ENCODE measurements at places on chromosomes 1 and 21. TPM values are rescaled to one million over a fixed set of nuclear protein-coding genes. Genes with fewer than 3 reads are reported as not detected.

CD247 gene
- 0.53 TPM for total RNA-seq

NFIA gene
- 32.1 TPM for total RNA-seq

NTNG1 gene
- 0.13 TPM for total RNA-seq

LAMB3 gene
- 3.3 TPM for total RNA-seq

SMPDL3B gene
- total RNA-seq = 0.27 TPM

APP gene
- 1,148 TPM for total RNA-seq

OR2T5 gene
- total RNA-seq = not detected

TMEM82 gene
- total RNA-seq = not detected

OR10J1 gene
- total RNA-seq = not detected

NUF2 gene
- 56.4 TPM for total RNA-seq

NBPF10 gene
- 0.86 TPM for total RNA-seq

TRIM46 gene
- 7.2 TPM for total RNA-seq

DMRTA2 gene
- total RNA-seq = not detected

IL20 gene
- not detected for total RNA-seq

SLFNL1 gene
- total RNA-seq = 0.27 TPM

FBXO2 gene
- total RNA-seq = 0.50 TPM

ZNHIT6 gene
- total RNA-seq = 23.7 TPM

ZBTB8OS gene
- total RNA-seq = 36.3 TPM

VANGL2 gene
- not detected for total RNA-seq

LMX1A gene
- total RNA-seq = not detected

PODN gene
- 0.29 TPM for total RNA-seq

MAN1C1 gene
- total RNA-seq = 1.1 TPM

FOXJ3 gene
- 41.2 TPM for total RNA-seq

CD1E gene
- not detected for total RNA-seq

ELAVL4 gene
- not detected for total RNA-seq

MYBPH gene
- not detected for total RNA-seq

TLR5 gene
- total RNA-seq = 0.27 TPM

RABGAP1L gene
- total RNA-seq = 39.2 TPM

LCE1A gene
- not detected for total RNA-seq

LCE1D gene
- not detected for total RNA-seq

OR2T2 gene
- not detected for total RNA-seq

ELOA gene
- 60.9 TPM for total RNA-seq

ESPN gene
- total RNA-seq = 0.65 TPM

PTPN7 gene
- 0.27 TPM for total RNA-seq

VSIG8 gene
- total RNA-seq = not detected

SYCP1 gene
- not detected for total RNA-seq

TAF5L gene
- total RNA-seq = 28.4 TPM

PLD5 gene
- not detected for total RNA-seq

OR6K3 gene
- not detected for total RNA-seq

NT5C1A gene
- total RNA-seq = not detected

All from thoracic aorta endothelial cell (primary cell).